K562 (cell line): ENCODE measurements at places on chromosomes 1 and 21.

DNA sequence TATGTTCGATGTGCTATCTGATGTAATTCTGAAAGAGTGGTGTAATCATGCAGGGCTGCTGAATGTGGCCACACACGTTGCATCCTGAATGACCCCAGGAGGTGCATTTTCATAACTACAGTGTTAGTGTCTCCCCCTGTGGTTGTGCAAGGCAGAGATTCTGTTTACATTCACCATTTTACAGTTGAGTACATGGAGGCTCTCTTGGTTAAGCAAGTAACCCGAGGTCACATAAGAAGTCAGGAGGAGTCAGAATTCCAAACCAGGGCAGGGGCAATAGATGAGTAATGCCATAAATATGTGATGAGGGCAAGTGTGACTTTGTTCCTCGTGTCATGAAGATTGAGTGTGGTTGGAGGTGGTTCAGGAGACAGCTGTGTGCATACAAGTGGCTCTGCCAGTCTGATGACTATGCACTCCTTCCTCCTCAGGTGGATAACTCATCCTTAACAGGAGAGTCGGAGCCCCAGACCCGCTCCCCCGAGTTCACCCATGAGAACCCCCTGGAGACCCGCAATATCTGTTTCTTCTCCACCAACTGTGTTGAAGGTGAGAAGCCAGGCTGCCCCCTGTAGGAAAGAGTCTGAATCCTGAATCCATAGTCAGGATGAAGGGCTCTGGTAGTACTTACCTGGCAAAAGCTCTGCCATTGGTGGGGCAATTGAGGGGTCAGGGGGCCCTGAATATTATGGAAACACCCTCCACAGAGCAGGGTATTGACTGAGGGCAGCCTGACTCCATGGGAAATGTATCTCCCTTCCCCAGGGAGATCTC, 9.3 kb downstream of the ATP1A2 start:
- DNase-seq: no peak

GRCh38 chr1:65177457-65177856, 29.5 kb downstream of the AK4 start:
- DNase-seq: no peak

DNA sequence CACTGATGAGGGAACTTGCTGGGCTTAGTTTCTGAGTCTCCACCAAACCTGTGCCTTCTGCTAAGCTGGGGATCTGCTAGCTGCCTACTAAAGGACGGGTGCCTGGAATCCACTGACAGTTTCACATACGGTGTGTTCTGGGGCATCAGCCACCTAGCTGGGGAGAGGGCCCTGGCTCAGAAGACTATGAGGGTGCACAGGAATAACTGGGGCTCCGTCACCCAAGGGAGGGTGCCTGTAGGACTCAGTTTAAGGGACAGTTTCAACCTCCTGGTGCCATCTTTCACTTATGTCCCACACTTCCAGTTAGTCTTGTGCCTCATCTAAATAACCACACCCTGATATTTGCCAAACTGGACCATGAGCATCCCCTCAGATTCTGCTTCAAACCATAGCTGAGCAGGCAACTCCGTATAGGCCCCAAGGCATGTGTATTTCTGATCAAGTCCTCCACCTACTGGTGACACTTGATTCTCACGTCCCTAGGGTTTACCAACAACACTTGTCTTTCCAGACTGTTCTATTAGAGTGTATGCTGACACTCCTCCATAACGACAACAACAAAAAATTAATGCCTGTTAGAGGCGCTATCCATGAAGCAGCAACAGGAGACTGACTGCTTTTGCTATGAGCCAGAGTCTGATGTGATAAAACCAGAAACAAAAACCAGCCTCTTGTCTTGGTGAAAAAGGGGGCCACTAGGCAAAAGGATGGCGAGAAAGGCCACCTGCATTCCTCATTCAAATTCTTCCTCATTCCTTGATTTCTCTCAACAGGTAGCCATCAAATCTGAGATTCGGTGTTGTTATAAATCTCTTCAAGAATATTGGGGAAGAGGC, 55.0 kb upstream of the PAXBP1 start:
- DNase-seq: peak; percentile 73

- DNase-seq: no peak
These were observed 18.1 kb upstream of the SLC26A9 start for GRCh38 chr1:205961405-205961804.

DNA sequence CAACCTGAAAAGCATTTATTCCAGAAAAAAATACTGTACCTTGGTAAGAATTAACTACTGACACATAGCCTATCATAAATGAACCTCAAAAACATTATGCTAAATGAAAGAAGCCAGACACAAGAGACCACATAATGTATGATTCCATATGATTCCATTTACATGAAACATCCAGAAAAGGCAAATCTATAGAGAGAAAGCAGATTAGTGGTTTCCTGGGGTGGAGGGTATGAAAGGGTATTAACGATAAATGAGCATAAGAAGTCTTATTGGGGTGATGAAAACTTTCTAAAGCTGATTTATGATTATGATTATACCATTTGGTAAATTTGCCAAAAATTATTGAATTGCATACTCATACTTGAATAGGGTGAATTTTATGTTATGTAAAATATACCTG, 10.3 kb upstream of the COL6A2 start:
- DNase-seq: no peak

DNA sequence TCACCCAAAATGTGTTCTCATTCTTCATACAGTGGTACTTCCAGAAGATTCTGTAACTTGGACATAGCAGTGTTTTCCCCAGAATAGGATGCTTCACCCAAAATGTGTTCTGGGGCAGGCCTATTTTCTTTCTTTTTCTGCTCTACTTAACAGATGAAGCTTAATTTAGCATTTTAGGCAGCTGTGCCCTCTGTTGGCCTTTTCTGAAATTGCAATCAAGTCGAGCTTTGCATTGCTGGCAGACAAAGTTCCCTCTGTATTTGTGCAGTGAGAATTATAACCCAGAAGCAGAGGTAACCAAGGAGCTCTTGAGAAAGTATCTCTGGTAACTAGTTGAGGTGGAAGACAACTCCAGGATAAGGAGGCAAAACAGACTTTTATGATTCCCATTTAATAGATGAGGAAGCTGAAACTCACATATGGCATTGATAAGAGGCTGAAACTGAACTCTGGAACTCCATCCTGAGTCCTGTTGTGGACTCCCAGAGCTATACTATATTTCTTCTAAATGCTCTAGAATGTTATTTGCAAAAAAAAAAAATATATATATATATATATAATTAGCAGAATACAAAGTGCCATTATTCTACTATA, 50.3 kb upstream of the L1TD1 start:
- DNase-seq: peak; percentile 44

- no peak for DNase-seq
These were observed 3.3 kb upstream of the ATP6V1G3 start for GRCh38 chr1:198543670-198544260.

DNA sequence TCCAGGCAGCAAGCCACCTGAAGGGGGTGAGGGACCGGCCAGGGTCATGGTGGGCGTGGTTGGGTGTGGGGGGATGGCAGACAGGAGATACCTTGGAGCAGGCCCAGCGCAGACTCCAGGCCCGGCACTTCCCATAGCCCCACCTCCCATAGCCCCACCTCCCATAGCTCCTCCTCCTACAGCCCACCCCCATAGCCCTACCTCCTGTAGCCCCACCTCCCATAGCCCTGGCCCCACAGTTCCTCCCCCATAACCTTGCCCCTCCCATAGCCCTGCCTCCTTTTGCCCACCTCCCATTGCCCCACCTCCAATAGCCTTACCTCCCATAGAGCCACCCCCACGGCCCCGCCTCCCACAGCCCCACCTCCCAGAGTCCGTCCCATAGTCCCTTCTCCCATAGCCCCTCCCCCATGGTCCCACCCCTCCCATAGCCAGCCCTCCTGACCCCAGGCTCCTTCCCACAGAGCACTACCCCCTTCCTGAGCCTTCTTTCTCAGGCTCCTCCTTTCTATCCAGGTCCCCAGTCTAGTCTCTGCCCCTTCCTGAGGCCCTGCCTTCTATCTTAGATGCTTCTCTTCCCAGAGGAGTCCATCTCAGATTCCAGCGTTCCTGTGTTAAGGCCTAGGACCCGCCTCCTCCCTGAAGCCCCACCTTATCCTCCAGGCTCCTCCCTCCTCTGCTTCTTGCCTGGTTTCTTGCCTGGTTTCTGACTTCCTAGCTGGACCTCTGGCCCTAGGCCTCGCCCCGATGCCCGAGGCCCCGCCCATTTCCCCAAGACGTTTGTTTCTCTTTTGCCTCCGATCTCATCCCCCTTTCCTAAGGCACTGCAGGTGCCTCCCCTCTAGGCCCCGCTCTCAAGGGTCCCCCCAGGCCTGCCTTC, 46.8 kb downstream of the PTPRU start:
- peak; percentile 97 for DNase-seq

GRCh38 chr1:115211071-115211745, 121.9 kb upstream of the TSPAN2 start:
- no peak for DNase-seq

GRCh38 chr1:59158321-59158720, 138.6 kb upstream of the FGGY start:
- no peak for DNase-seq

DNA sequence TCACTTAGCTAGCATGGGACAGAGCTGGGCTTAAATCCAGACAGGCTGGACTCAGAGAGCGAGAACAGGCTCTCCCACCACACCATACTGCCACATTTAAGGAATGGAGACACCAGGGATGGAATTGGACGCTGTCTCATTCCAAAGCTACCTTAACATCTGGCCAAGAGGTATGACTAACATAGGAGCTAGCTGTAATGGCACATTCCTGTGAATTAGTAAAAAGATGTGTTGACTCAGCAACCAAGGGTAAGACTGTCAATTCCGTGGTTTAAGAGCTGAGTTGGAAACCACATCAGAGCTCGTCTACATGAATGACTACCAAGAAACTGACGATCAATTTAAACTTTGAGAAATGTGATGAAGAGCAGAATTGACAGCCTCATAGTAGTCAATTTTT, 8.3 kb upstream of the TNFRSF9 start:
- DNase-seq: no peak

GRCh38 chr1:63918418-63918945, 144.7 kb downstream of the ROR1 start:
- no peak for DNase-seq

DNA sequence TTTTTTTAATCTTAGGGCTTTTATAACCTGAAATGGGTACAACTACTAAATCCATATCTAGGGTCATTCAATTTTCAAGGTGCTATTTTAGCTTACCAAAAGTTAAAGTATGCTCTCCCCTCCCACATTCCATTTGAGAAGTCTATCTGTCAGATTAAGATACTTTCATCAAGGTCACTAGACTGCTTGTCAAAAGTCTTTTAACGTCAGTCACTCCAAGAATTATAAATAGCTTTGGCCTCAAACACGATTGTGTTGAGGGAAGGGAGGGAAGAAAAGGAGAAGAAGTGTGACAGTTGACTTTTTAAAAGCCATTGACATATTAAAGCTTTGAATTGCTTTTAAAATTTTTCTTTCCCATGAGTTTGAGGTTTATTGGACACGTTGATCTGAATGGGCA, 175.8 kb downstream of the PTGER3 start:
- DNase-seq: no peak

- DNase-seq: no peak
These were observed 630 bp upstream of the LHX9 start for GRCh38 chr1:197916500-197916983.

DNA sequence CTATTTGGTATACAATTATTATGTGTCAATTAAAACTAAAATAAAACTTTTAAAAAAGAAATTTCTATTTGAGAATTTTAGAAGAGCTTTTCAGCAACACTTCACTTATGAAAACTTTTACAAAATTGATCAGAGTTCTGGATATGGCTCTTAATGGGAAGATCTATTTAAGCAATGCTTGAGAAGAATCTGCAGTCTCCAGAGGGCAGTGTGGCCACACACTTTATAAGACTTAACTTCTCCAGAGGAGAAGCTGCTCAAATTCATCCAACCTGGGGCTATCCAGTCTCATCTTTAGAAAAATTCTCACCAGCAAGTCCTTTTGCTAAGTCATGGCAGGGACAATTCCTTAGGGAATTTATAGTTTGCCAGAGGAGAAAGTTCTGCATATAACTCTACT, 25.2 kb upstream of the AGO1 start:
- no peak for DNase-seq

- no peak for DNase-seq
These were observed 41.9 kb downstream of the SYDE2 start for GRCh38 chr1:85158910-85159309.

GRCh38 chr1:165364568-165365133, 8.1 kb upstream of the LMX1A start:
- no peak for DNase-seq

GRCh38 chr21:29376556-29376955, 77.8 kb downstream of the BACH1 start:
- DNase-seq: peak; percentile 23

DNA sequence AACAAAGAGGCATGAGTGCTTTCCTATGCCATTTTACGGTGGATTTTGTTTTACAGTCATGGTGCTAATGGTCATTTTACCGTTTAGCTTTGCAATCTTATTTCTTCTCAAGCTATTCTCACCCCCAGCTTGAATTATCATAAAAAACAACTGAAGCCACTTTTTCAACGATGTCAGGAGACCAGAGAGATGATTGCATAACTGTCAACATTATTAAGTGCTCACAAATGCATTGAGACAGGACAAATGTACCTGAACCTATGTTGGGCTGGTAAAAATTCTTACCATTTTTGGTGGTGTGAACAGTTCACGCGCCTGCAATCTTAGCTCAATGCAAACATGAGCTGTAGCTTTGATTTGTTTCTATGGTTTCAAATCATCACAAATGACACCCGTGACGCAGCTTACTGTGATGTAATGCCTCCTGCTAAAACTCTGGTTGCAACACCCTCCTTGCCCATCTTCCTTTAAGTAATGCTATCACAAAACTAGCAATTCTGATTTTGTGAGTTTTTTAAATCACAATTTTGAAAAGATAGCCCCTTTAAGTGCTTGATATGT, 104.4 kb downstream of the UCHL5 start:
- no peak for DNase-seq

DNA sequence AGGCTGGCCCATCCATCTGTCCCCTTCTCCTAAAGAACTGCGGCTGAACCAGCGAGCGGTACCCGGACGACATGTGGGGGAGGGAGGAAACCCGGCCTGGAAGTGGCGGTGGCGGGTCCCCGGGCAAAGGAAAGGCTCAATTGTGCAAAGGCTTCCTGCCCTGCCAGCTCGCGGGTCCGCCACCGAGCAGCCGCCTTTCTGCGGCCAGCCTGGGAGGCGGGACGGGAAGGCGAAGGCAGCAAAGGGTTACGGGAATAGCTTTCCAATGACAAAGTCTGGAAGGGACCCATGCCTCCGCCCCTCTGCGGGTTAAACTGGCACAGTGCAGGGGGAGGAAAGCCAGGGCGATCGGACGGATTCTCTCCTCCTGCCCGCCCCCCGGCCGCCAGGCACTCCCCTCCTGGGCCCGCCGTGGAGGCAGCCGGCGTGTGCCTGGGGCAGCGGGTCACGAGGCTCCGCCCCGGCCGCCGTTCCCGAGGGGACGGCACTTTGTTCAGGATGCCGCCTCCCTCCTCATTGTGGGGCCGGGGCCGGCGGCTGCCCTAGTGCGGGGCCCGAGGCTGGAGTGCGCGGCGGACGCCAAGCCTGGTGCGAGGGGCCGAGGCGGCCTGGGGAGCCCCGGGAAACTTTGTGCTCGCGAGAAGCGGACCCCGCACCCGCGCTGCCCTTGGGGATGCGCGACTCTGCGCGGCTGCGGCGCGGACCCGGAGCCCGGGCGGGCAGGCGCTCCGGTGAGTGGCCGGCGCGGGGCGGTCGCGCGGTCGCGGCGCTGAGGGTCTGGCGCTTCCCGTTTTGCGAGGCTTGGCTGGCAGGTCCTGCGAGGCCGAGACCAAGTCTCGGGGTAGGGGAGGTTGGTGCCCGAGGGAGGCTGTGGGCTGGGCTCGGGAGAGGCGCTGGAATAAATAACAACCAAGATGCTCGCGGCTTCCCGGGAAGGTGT, at the start of gene NAV1:
Gene NAV1 (plus strand): TSS at position 516 of the 940 bp plus-strand sequence. CDS start 83,758 bp downstream, outside the sequence.
- peak; percentile 58 for DNase-seq
